Progenitor cell of endocrine pancreas (in vitro differentiated cells): ENCODE measurements at places on chromosomes 1 and 21. TPM values are rescaled to one million over a fixed set of nuclear protein-coding genes. Genes with fewer than 3 reads are reported as not detected.

SLC30A2 gene
- 0.13 and 0.17 TPM in 2 replicates for total RNA-seq

SPRR1A gene
- not detected in 2 replicates for total RNA-seq

UBL4B gene
- 0.20 TPM in 1 of 2 replicates, not detected in the other for total RNA-seq

NUCKS1 gene
- 222 and 245 TPM in 2 replicates for total RNA-seq
